ENCODE measurements at places on chromosomes 5 and 9.

GRCh38 chr5:135007305-135007704 lies 26.7 kb downstream of the PITX1 start:
- no peak for DNase-seq

DNA sequence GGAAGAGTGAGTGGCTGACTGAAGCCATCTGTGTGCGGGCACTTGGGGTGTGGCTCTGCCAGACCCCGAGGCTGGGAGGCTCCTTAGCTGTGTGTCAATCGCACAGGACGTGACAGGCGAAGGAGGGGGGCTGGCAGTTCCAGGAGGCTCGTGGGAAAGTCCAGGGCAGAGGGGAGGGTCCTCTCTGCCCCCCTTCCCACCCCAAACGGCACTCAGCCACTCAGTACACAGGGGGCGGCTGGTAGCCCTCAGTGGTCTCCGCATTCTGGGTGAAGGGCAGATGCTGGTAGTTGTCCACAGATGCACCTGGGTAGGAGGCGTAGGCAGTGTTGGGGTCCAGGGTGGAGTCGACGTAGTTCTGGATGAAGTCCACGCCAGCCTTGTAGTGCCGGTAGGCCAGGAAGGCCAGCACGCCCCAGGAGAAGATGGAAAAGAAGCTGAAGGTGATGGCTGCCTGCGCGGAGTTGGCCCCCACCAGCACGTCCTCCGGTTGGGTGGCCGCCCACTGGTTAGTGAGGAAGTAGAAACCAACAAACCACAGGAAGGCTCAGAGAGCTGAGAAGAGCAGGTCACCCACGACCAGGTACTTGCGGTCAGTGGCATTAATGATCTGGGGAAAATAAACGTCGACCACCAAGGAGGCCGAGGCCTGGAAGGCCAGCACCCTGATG lies 85.4 kb upstream of the CEP78 start:
- no peak for DNase-seq

- no peak for DNase-seq
Measured at GRCh38 chr5:73327908-73328455, 120.6 kb downstream of the FOXD1 start.

- no peak for DNase-seq
Measured at GRCh38 chr9:127096208-127096607, 26.2 kb downstream of the ANGPTL2 start.

DNA sequence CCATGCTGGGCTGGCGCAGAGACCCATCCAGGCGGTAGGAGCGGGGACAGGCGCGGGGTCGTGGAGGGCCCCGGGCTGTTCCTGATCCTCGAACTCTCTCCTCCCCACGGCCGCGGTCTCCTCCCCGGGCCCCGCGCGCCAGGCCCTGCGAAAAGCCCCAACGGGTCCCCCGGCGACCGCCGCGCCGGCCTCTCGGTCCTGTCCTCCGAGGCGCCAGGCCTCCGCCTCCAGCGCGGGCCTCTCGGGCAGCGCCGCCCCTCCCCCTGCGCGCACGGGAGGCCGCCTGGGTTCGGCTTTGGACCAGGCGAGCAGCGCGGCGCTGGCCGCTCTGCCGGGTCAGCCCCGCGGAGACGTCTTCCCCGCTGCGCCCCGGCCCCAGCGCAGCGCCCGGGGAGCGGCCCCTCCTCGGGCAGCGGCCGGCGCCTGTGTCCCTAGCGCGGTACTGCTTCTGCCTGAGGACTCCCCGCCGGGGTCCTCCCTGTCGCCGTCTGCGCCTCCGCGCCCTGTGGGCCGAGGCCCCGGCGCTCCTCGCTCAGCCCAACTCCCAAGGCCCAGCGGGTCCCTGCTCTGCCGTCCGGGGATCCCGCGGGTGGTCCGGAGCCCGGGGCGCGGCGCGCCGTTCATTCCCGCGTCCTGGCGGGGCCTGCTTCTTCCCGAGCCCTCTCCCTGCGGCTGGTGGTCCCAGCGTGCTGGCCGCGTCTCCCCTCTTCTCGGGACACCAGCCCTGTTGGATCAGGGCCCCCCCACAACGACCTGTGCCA lies 13.4 kb downstream of the COL23A1 start:
- no peak for DNase-seq

GRCh38 chr5:59335544-59335943 lies 558.0 kb downstream of the PDE4D start:
- DNase-seq, result no peak

DNA sequence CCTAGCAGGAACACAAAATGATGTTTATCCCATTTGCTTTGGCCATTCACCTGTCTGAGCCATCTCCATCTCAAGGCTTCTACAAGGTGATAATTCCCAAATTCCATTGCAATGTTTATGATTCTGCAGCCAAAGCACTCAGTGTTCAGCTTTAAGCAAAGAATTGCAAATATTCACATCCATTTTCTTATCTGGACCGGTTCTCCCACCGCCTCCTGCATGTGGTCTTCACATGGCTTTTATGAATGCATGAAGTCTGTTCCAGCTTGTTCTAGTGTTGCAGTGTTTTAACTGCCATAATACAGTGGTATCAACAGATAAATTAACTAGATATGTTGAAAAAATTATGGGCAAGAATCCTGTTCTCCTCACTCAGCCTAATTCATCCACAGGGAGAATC lies 443.0 kb upstream of the KLF4 start:
- no peak for DNase-seq

Measured in NCI-H526 (cell line).